ENCODE measurements at places on chromosomes 11 and 22. TPM values are rescaled to one million over a fixed set of nuclear protein-coding genes. Genes with fewer than 3 reads are reported as not detected.

Gene DEAF1
- total RNA-seq, result 41.1 TPM

Gene TMEM135
- total RNA-seq, result 14.3 TPM

Gene TLCD5
- total RNA-seq, result 0.64 TPM

Gene BMAL1
- total RNA-seq, result 20.2 TPM

Gene RAG2
- not detected for total RNA-seq

Gene DDB1
- 235 TPM for total RNA-seq

Gene CSNK2A3
- total RNA-seq, result 2.2 TPM

Gene FOLH1
- total RNA-seq, result 0.21 TPM

Gene FGF4
- total RNA-seq, result not detected

Gene SORL1
- total RNA-seq, result 8.3 TPM

Gene LRRC56
- 0.48 TPM for total RNA-seq

Gene ZBED4
- total RNA-seq, result 17.3 TPM

Gene CARNS1
- not detected for total RNA-seq

Gene GAS2
- total RNA-seq, result 0.64 TPM

Gene LRRC4C
- total RNA-seq, result not detected

Gene PIH1D2
- 0.72 TPM for total RNA-seq

Gene NXPE2
- not detected for total RNA-seq

Gene RASL10A
- total RNA-seq, result not detected

Gene CARD18
- total RNA-seq, result not detected

Gene PVALB
- not detected for total RNA-seq

Gene SCO2
- 10.2 TPM for total RNA-seq

Gene ILK
- total RNA-seq, result 112 TPM

Gene GPR83
- total RNA-seq, result under 0.01 TPM

Gene MAFF
- total RNA-seq, result 65.5 TPM

Gene NDUFC2
- total RNA-seq, result 63.9 TPM

All from tracheal epithelial cell (primary cell).